ENCODE measurements at places on chromosomes 6 and 20.

GRCh38 chr6:74069089-74069581 is 373.1 kb downstream of the CD109 start:
- no peak overlapping the region for H3K4me3 ChIP-seq
- no peak for DNase-seq
- H3K27me3 ChIP-seq: no peaks in the 10 kb centered on the region
- H3K27ac ChIP-seq: no peak overlapping the region
- no peaks in the 10 kb centered on the region for H3K4me1 ChIP-seq

- DNase-seq: no peak
- peaks cover 44% of the 10 kb centered on the region for H3K4me1 ChIP-seq
- H3K4me3 ChIP-seq: peak overlapping the region; percentile 66
- H3K36me3 ChIP-seq: peaks cover 22% of the 10 kb centered on the region
- peak overlapping the region; percentile 64 for H3K27ac ChIP-seq
- peaks cover 10% of the 10 kb centered on the region for H3K27me3 ChIP-seq
These were observed 11.7 kb upstream of the GOPC start for GRCh38 chr6:117613920-117614560.

DNA sequence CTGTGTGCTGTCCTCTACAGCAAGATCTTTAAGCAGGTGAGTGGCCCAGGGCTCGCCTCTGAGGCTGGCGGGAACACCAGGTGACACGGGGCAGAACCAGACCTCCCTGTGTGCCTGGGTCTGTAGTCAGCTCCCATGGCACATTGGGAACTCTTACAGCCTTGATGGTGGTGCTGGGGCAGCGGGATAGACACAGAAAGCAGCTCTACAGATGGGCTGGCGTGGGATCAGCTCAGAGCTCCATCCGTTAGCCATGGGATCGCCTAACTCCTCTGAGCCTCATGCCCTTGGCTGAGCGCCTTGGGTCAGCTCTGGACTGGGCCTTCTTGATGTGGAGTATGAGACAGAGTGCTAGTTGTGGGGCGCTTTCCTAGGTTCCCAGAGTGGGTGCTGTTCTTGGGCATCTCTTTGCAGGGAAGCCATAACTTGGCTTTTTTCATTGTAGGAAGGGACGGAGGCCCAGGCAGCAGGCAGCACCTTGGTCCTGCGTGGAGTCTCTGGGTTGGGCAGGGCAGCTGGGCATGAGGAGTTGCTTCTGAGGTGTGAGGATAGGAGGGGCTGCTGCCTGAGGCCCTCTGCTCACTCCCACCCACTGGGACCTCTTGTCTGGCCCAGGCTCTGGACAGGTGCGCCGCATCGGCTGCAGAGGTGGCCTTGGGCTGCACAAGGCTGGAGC is 51.3 kb downstream of the EFCAB8 start:
- H3K36me3 ChIP-seq: peaks cover 3% of the 10 kb centered on the region
- H3K4me1 ChIP-seq: no peaks in the 10 kb centered on the region
- DNase-seq: no peak
- H3K4me3 ChIP-seq: no peak overlapping the region
- no peak overlapping the region for H3K27ac ChIP-seq
- no peaks in the 10 kb centered on the region for H3K27me3 ChIP-seq

DNA sequence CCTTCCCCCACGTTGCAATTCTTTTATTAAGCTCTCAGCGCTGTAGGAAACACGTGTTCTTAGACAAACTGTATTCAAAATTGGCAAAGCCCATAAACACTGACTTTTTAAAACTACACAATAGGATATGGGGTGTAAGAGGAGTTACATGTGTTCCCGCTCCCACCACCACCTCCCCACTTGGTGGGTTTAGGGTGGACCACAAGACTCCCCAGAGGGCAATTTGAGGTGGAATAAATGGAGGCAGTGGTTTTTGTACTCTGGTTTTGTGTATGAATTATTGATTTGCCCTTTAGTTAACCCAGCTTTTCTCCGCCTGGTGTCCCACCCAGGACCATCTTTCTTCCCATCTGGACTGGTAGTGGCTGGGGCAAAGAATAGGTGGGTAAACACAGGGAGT is 3.7 kb downstream of the UQCC2 start:
- peaks cover 31% of the 10 kb centered on the region for H3K4me1 ChIP-seq
- H3K27ac ChIP-seq: no peak overlapping the region
- peaks cover 16% of the 10 kb centered on the region for H3K36me3 ChIP-seq

- DNase-seq: no peak
- no peaks in the 10 kb centered on the region for H3K27me3 ChIP-seq
- H3K36me3 ChIP-seq: no peaks in the 10 kb centered on the region
- no peak overlapping the region for H3K27ac ChIP-seq
- H3K4me3 ChIP-seq: no peak overlapping the region
These were observed 373.8 kb upstream of the MMS22L start for GRCh38 chr6:97656706-97657350.

DNA sequence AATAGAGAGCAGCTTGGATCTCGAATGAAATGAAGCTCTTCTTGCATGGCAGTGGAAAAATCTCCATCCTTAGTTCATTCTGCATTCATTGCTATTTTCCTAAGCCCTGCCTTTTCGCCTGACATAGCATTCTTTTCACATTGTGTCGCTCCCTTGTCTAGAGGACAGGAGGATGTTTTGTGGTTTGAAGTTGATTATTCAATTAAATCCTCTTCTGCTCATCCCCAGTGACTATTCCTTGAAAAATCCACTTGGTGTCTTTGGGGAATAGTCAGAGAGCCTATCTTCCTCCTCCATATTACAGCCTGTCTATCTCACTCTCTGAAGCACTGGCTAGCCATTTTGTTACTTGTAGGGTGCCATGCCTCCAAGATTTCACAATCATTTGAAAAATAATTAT is 161.2 kb downstream of the KLHL32 start:
- no peak overlapping the region for H3K27ac ChIP-seq
- peaks cover 4% of the 10 kb centered on the region for H3K4me1 ChIP-seq
- DNase-seq: no peak
- H3K27me3 ChIP-seq: no peaks in the 10 kb centered on the region
- no peak overlapping the region for H3K4me3 ChIP-seq
- H3K36me3 ChIP-seq: no peaks in the 10 kb centered on the region

DNA sequence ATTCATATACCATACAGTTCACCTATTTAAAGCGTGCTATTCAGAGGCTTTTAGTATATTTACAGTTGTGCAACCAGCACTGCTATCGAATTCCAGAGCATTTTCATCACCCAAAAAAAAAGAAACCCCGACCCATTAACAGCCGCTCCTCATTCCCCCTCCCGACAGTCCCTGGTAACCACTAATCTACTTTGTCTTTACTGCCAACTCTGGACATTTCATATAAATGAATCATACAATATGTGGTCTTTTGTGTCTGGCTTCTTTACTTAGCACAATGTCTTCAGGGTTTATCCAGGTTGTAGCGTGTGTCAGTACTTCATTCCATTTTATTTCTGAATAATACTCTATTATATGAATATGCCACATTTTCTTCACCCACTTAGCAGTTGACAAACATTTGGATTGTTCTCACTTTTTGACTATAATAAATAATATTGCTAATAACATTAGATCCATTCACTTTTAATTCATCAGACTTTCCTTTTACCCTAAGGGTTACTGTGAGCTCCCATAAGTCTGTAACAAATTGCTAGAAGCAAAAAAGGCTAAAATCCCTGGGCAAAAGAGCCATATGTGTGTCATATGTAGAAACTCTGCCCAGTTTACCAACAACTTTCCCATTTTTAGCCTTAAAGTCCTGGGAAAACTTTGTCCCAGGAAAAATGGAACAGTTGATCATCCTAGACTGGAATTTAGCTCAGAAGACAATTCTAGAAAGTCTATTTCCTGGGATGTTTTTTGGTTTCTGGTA is 23.2 kb upstream of the ROS1 start:
- DNase-seq: no peak
- no peak overlapping the region for H3K4me3 ChIP-seq
- H3K36me3 ChIP-seq: no peaks in the 10 kb centered on the region
- H3K27ac ChIP-seq: no peak overlapping the region
- peaks cover 44% of the 10 kb centered on the region for H3K27me3 ChIP-seq
- no peaks in the 10 kb centered on the region for H3K4me1 ChIP-seq

- no peak overlapping the region for H3K4me3 ChIP-seq
- H3K27ac ChIP-seq: no peak overlapping the region
- H3K27me3 ChIP-seq: peaks cover 26% of the 10 kb centered on the region
- DNase-seq: no peak
- H3K36me3 ChIP-seq: peaks cover 2% of the 10 kb centered on the region
These were observed 38.0 kb upstream of the GMPR start for GRCh38 chr6:16200321-16200883.

DNA sequence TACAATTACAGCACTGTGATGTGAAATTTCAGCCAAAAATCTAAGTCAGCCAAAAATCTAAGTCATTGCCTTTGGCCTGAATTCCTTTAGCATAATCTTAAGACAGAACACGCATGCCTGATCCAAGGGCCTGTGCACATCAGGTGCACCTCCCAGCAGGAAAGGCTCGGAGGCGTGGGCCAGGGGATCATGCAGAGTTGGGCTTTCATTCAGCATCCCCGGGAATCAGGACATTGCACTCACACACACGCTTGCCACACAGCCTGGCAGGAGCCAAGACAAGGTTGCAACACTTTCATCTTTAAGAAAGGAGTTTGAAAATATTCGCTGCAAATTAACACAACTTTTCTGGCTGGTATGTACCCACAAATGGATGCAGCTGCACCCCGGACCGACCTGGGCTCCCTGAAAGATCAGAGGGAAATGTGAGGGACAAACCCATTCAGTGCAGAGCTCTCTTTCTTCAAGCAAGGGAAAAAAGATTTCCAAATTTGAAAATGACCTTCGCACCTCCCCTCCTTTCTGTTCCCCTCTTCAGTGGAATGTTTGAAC is 48.8 kb downstream of the ERMARD start:
- peaks cover 39% of the 10 kb centered on the region for H3K27me3 ChIP-seq
- peaks cover 1% of the 10 kb centered on the region for H3K36me3 ChIP-seq
- no peak for DNase-seq
- H3K4me3 ChIP-seq: no peak overlapping the region
